ENCODE measurements at places on chromosomes 1 and 21. TPM values are rescaled to one million over a fixed set of nuclear protein-coding genes. Genes with fewer than 3 reads are reported as not detected.

Gene DTL
- total RNA-seq, result 26.5 TPM

GRCh38 chr21:43348801-43349261 is 78.1 kb downstream of the SIK1 start:
- DNase-seq, result peak; percentile 62

GRCh38 chr1:240575981-240576662 is 35.8 kb downstream of the GREM2 start:
- no peak for DNase-seq

- peak; percentile 74 for DNase-seq
These were observed 37.8 kb downstream of the FRRS1 start for GRCh38 chr1:99728494-99729235.

- DNase-seq, result no peak
These were observed 90.5 kb downstream of the ACTL8 start for GRCh38 chr1:17845583-17845982.
